Panc1 (cell line): ENCODE measurements at places on chromosomes 5 and 9.

GRCh38 chr9:127450243-127450760, 904 bp downstream of the RPL12 start:
- DNase-seq = no peak

DNA sequence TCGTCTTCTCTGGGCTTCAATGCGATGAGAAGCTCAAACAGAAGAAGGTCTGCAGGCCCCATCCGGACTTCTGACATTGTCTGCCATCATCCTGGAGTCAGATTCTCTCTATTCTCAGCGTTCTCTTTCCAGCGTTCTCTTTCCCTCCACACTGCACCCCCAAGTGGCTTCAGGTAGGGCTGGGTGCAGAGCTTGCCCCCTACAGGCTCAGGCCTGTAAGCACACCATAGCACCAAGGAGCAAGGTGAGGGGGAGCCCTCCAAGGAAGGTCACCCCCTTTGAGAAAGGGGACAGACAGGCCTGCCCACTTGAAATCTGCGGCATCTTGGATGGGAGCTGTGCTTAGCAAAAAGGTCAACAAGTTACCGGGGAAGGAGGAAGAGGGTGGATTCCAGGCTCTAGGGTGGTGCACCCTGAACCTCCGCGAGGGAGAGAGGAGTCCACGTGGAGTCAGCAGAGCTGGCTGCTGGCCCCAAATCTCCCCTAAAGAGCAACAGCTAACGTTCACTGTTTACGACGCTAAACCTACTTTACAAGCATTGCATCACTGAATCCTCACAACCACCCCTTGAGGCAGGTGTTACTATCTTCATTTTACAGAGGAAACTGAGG, 27.5 kb downstream of the GPX3 start:
- no peak for DNase-seq

- DNase-seq = no peak
These were observed 14.8 kb upstream of the IL33 start for GRCh38 chr9:6200761-6201160.

DNA sequence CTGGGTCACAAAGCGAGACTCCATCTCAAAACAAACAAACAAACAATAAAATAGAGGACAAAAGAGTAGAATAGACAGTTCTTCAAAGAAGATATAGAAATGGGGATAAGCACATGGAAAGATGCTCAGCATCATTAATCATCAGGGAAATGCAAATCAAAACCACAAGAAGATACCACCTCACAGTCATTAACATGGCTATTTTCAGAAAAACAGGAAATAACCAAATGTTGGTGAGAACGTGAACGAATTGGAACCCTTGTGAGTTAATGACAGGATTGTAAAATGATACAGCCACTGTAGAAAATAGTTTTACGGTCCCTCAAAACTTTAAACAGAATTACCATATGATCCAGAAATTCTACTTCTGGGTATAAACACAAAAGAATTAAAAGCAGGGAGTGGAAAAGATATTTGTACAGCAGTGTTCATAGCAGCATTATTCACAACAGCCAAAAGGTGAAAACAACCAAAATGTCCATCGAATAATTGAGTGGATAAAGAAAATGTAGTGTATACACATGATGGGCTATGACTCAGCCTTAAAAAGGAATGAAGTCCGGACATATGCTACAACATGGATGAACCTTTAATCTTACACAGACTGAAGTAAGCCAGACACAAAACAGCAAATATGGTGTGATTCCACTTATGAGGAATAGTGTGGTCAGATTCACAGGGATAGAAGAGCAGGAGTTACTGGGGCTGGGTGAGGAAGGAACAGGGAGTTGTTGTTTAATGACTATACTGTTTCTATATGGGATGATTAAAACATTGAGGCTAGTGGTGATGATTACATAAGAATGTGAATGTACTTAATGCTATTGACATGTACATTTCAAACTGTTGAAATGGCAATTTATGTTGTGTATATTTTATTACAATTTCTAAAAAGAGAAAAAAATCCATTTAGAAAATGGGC, 19.7 kb downstream of the OR2V2 start:
- no peak for DNase-seq

- DNase-seq = no peak
These were observed 57.5 kb downstream of the CDH6 start for GRCh38 chr5:31251032-31251431.
